Stimulated activated CD8-positive, alpha-beta memory T cell treated with anti-CD3 and anti-CD28 coated beads, Interleukin-15, amount 100 ng/mL, for 4 hours (primary cell): ENCODE measurements at places on chromosomes 7 and 10.
A peak's percentile ranks its signal among the peaks of the same experiment; 100 is the strongest.

GRCh38 chr7:125504848-125505247 lies 575.2 kb upstream of the POT1 start:
- DNase-seq: no peak

- DNase-seq: no peak
Measured at GRCh38 chr10:126049759-126050700, 153.7 kb downstream of the FANK1 start.

- DNase-seq: no peak
Measured at GRCh38 chr7:37484426-37485073, 35.9 kb upstream of the ELMO1 start.

GRCh38 chr10:86258941-86259340 lies 107.7 kb downstream of the GRID1 start:
- no peak for DNase-seq

GRCh38 chr10:49690698-49691356 lies 11.4 kb downstream of the C10orf53 start:
- no peak for DNase-seq

GRCh38 chr10:13117841-13118783 lies 18.1 kb downstream of the OPTN start:
- no peak for DNase-seq

GRCh38 chr7:131836733-131837132 lies 280.3 kb upstream of the PODXL start:
- no peak for DNase-seq

DNA sequence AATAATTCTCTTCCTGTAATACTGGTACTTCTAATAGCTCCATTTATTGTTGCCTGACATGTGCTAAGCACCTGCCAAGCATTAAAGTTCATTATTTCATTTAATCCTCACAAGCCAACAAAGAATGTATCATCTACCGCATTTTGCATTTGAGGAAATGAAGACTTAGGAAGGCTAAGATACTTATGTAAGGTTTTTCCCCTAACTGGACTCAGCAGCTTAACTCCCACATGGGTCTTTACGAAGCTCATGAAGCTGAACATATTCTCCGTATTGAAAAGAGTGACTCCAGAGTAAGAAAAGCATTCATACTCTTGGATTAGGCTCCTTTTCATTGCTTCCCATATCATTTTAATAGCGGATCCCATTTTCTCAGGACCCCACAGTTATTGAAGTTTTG lies 155.7 kb upstream of the TMEM72 start:
- no peak for DNase-seq

DNA sequence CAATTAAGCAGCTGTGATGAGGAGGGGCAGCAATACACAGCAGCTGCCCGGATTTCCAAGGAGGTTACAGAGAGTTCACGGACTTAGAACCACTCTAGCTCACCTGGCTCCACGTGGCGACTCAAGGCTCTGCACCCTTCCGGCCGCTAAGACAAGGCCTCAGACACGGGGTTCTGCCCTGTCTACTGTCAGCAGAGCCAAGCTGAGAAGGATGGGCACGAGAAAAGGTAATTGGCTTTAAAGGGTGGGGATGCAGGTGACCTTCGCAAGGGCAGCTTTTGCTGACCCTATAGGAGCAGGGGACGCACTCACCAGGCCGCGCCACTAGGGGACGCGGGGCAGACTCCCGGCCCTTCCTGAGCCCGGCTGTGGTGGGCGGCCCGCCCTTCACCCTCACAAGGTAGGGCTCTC lies 152.4 kb downstream of the KIF20B start:
- no peak for DNase-seq

DNA sequence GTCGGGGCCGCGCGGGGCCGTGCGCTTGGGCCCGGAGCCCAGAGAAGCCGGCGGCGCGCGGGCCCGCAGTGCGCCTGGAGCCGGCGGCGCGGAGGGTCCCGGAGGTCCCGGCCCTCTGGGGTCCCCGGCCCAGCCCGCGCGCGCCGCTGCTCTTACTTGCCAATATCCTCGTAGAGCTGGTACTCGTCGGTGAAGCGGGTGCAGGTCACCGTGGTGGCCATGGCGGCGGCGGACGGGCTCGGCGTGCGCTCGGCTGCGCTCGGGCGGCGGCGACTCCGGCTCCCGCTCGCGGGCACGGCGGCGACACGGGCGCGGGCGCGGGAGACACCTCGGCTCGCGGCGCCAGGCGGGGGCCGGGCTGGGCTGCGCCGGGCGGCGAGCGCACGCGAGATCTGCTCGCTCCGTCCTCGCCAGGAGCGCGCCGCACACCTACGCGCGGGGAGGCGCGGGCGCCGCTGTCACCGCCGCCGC lies at the start of gene CAMK2B:
Gene CAMK2B (minus strand): TSS at position 394 of the 471 bp plus-strand sequence. CDS start 173 bp downstream, at position 221.
- DNase-seq: no peak

DNA sequence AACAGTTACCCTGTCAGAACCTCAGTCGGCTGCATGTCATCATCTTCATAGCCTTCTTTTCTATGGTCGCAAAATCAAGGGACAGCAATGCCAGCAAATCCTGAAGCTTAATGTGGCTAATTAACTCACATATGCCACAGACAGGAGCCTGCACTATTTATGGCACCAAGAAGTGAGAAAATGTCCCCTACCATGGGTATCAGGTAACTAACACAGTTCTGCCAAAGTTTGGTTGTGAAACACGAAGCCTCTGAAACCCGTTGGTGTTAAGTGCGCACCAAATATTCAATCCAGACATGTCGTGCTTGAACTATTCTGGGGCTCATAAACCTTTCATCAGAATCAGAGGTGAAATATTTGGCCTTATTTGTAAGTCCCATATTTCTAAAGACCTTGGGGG lies 63.3 kb downstream of the EVX1 start:
- DNase-seq: no peak

GRCh38 chr7:155984609-155985405 lies 172.5 kb upstream of the SHH start:
- DNase-seq: no peak

DNA sequence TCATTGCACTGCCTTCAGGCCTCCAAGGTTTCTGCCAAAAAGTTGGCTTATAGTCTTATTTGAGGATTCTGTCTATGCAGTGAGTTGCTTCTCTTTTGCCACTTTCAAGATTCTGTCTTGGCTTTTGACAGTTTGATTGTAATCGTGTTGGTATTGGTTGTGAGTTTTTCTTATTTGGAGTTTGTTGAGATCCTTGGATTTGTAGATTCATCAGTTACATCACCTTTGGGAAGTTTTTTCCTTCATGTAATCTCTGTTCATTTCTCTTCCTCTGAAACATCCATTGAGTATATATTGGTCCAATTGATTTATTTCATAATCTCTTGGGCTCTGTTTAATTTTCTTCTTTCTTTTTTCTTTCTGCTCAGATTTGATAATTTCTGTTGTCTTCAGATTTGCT lies 59.8 kb downstream of the SEPTIN7 start:
- no peak for DNase-seq

DNA sequence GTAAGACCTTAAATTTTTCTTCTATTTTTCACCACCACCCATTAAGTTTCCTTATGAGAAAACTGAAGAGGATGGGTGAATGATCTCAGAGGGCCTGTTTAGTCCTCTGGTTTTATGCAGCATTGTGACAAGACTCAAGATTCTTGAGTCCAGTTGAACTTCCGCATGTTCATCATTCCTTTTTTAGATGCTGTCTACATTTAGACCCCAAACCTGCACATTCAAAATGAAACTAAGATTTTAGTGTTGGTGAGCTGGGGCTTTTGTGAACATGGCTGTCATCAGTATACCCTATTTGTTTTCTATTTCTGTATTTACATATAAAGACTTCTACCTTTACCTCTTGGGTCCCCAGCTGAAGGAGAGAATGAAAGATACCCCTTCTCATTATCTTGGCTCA lies 31.1 kb downstream of the NET1 start:
- no peak for DNase-seq

DNA sequence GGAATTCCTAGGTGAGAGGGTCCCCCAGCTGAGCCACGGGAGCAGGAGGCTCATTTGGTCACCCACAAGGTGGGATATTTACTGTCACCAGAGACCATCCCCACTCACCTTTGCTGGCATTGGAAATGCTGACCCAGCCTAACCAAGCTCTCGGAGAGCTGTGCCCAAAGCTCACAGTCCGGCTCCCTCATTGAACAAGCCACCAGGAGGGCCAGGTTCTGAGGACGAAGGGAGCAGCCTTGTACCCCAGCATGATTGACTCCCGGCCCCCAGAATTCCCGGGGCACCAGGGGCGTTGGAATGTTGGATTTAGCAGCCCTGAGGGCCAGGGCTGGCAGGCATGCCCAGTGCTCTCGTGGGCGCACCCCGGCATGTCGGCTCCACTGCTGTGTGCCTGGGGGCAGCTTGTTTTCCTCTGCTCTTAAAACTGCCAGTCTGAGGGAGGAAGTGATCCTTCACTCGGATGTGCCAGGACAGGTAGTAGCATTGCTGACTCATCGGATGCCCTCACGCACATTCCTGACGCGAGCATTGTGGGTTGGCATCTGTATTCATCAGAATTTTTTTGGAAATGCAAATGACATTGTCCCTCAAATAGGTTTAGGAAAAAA lies 23.3 kb downstream of the CLIP2 start:
- no peak for DNase-seq

DNA sequence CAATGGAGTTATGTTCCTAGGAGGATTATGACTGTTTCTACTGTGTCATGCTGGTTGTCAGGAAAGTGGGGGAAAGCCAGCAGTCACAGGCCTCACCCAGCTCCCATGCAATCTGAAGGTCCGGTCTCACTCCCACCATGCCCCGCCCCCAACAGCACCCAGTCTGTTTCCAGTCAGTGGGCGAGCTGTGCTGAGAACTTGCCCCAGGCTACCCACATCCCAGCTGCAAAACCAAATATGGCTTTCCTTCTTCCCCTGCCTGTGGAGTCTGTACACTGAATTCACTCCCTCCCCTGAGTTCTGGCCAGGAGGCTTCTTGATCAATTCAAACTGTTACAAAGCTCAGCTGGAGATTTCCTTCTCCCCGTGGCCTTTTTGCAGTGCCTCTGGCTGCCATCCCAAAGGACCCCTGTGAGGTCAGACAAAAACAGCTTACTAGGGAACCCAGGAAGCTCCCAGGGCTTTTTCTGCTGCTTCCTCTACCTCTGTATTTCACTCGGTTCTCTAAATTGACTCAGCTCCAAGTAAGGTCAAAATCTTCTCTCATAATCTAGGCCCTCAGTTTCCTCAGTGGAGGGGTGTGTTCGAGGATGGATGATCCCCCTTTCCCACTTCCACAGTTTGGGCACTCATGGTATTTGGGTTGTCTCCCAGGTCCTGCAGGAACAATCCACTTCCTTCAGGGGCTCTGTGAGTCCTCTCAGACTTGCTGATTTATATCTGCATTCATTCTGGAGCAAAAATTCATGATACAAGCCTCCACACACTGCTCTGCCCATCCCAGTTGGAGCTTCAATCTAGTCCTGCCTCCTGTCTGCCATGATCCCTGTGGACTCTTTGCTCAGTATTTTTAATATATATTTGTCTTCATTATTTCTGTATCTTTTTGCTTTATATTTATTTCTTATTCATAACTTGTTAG lies 205.5 kb downstream of the SEMA3D start:
- DNase-seq: no peak

DNA sequence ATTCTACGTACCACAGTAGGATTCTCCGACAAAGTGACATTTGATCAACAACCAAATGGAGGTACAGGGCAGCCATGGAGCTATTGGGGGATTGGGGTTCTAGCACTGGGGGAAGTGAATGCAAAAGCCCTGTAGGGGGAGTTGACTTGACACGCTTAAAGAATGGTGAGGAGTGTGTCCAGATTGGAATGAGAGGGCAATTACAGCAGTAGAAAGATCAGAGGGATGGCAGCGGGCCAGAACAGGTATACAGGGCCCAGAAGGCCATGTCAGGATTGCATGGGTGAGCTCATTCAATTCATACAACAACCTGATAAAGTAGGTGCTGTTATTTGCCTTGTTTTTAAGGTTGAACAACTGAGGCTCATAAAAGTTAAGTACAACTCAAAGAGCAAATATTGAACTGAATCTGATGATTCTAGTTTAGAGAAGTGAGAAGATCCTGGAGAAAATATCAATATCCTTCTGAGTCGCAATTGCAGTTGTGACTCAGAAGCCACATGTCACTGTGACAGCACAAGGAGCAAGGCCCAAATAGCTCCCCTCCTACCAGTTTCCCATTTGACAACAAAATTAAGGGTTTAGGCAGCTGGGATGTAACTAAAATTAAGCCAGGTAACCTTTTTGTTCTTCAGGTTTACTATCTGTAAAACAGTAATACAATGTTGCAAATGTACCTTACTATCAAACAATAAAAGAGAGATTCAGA lies 28.0 kb upstream of the CTTNBP2 start:
- no peak for DNase-seq

GRCh38 chr10:45550903-45551786 lies 121.4 kb downstream of the ZFAND4 start:
- DNase-seq: no peak

DNA sequence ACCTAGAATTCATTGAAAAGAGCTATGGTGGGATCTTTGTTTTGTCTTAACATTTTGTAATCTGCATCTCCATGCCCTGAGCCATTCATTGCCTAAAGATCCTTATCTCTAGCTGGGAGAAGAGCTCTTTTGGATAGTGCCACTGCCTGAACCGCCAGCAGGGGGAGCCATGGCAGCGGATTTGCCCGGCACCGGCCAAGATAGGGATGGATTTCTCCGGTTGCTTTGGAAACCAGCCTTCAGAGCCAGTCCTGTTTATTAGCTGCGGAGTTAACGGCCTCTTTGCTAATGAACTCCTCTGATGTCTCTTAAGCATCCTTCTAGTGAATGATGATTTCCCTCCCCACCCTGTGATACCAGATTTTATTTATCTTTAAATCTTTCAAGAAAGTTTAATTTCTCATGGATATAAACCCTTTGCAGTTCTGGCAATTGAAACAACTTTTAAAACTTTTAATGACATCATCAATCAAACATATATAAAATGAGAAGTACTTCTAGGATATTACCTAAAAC lies 58.2 kb upstream of the LYZL2 start:
- DNase-seq: peak; percentile 48

DNA sequence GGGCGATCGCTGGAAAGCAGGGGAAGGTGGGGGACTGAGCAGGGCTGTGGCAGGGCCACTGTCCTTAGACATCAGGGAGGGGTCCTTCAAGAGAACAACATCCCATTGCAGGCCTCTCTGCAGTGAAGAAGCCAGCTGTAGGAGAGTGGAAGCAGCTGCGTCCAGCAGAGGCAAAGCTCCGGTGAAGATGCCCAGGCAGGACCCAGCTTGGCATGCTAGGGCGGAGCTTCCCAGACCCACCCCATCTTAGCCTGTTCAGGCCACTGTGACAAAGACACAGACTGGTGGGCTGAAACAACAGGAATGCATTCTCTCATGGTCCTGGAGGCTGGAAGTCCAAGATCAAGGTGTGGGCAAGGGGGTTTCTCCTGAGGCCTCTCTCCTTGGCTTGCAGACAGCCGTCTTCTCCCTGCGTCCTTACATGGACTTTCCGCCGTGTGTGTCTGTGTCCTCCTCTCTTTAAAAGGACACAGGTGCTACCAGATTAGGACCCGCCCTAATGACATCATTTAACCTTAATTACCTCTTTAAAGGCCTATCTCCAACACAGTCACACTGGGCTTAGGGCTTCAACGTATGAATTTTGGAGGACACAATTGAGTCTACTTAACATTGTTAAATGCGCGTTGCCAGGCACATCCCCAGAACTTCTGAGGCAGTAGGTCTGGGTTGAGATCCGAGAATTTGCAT lies 178.1 kb upstream of the GRB10 start:
- DNase-seq: no peak
